ENCODE measurements at places on chromosomes 6 and 20.

DNA sequence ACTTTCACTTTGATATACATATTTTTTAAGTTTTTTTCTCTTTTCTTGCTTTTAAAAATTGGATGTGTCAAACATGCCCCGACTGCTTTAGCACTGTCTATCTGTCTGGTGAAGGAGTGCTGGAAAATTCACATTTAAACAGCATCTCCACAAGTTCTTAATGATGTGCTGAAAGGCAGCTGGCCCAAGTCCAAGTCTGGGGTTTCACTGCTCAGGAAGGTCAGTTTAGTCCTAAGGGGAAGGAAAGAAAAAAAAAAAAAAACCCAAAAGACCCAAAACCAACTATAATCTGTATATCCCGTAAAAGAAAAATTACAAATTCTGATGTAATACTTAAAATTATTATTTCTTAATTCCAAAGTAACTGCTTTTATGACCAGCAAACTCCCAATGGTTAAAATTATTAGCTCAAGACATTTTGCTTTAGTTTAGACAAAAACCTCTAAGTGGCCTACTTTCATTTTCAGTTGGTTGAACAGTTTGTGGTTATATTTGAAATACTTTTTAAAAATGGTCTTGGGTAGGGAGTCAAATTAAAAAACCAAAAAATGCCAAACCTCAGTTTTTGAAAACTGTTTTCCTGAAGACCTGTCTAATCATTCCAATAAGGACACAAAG is 79.5 kb upstream of the PREP start:
- DNase-seq: no peak

DNA sequence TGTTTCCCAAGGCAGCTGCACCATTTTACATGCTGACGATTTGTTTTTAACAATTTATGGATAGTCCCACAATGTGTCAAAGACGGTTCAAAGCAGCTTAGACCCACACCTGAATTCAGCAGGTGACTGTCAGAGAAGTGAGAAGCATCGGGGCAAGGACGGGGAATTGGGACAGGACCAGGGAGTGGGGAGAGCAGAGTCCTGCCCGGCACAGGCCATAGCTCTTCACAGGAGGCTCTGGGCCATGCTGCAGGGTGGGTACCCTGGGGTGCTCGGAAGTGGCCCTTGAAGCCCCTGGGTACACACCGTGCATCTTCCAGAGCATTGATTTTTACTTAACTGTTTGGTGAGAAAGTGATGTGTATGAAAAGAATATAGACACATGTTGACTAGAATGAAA is 33.2 kb upstream of the PHACTR3 start:
- DNase-seq: no peak

GRCh38 chr6:69280858-69281257 is 516.0 kb downstream of the LMBRD1 start:
- DNase-seq: no peak

DNA sequence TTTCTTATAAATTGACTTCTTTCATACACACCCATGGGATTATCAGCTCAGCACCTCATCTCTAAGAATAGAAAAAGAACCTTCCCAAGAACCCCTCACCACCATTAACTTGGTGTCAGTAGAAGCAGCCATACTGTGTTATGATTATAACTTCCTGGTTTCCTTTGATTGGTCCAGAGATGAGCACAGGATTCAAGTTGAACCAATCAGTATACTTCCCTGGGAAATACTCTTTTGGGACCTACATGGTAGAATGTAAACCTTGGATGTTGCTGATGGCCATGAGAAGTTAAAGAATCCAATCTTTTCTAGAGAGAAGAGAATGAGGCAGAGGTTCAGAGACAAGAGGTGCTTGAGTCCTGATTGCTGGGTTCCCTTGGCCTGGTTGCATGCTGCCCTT is 190.8 kb downstream of the BMP7 start:
- no peak for DNase-seq

DNA sequence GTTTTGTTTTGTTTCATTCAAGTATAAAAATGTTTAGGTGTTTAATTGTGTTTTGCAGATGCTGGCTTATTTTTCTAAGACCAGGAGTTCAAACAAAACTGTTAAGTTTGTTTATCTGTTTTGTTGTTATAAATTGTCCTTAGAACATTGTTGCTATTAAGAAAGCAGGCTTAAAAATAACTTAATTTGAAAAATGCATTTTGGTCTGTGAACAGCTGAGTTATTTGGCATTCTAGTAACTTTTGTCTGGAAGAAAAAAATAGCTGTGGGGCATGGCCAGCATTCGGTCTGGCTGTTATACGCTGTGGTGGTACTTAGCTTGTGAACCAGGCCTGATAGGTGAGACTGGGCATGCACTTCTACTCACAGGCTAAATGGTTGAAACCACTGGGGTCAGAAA is 37.8 kb downstream of the SLX4IP start:
- DNase-seq: no peak

DNA sequence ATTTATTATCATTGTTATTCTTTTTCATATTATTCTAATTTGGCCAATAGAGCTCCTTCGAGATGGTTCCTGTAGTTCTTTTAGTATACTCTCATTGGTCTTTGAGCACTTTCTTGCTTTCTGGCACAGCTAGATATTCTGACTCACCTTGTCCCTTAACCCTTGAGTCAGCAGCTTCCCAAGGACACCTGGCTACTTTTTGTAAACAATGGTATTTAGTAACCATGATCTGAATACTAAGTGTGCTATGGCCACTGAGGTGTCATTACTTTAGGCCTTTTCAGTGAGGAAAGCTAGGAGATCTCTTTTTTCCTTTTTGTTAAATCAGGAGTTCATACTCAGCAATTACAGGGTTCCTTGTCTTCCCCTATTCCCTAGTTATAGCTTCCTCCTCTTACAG is 126.5 kb upstream of the CITED2 start:
- DNase-seq: no peak

GRCh38 chr20:58389968-58390658 is 1.1 kb downstream of the VAPB start:
- DNase-seq: no peak

DNA sequence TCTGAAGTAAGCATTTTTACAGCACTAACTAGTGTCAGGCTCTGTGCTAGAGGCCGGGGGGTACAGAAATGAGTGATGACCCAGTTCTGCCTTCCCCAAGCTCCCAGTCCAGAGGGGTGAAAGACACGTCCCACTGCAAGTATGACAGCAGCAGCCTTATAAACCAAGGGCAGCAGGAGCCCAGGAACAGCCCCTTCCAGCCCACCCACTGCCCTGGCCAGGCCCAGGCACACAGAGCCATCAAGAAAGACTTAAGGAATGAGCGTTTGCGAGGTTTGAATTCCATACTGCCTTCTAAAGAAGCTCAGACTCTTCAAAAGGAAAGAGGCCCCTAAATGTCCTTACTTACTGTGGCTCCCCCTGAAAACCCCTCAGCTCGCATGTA is 10.0 kb downstream of the TRERF1 start:
- no peak for DNase-seq

DNA sequence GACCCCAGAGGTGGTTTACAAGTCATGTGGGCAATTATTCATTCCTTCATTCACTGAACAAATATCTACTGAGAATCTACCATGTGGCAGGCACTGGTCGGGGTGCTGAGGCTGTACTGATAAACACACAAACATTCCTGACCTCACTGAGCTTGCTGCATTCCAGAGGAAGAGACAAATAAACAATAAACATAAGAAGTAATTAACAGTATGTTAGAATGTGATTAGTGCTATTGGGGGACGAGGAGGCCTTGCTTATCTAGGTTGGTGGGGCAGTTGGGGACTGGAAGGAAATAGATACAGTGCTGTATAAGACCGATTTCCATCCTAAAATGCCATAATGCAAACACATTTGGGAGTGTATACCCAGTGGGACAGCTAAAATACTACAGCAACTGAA is 44.1 kb downstream of the MAK start:
- no peak for DNase-seq

GRCh38 chr6:226516-227073 is 65.7 kb upstream of the DUSP22 start:
- DNase-seq: no peak

GRCh38 chr20:2449386-2449785 is 21.2 kb downstream of the SNRPB start:
- no peak for DNase-seq

- no peak for DNase-seq
Measured at GRCh38 chr20:16747291-16747811, 807 bp upstream of the OTOR start.

GRCh38 chr20:61300709-61301108 is 48.6 kb downstream of the CDH4 start:
- no peak for DNase-seq

GRCh38 chr6:56406276-56407269 is 159.2 kb upstream of the COL21A1 start:
- no peak for DNase-seq

- DNase-seq: no peak
Measured at GRCh38 chr6:97876711-97877110, 593.7 kb upstream of the MMS22L start.

DNA sequence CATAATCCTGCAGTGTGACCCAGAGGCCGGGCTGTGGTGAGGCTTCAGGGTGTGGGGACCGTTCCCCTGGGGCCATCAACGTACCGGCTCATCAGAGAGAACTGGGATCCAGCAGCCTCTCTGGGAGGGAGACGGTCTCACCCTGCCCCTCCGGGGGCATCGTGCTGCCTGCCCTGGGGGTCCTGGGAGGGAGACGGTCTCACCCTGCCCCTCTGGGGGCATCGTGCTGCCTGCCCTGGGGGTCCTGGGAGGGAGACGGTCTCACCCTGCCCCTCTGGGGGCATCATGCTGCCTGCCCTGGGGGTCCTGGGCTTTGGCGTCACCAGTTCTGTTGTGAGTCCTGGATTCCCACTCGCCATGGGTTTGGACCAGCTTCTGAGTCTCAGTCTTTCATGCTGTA is 17.1 kb downstream of the SMOC2 start:
- DNase-seq: no peak

DNA sequence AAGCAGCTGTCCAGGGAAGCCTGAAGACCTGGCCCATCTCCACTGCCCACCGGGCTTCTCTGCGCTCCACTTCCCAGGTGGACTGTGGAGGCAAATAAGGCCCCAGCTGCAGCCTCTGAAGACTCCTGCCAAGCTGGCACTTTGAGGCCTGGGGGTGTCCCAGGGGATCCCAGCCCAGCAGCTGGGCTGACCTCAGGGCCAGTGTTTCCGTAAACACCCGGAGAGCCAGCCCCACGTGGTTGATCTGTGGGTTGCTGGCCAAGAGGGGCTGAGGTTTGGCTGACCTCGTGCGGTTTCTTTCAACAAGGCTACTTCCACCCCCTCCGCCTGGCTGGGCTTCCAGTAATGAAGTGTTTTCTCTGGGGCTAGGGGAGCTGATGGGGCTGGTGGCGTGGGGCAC is 12.4 kb upstream of the CCN5 start:
- no peak for DNase-seq

GRCh38 chr6:35094183-35094582 is 47.0 kb downstream of the TCP11 start:
- DNase-seq: no peak

DNA sequence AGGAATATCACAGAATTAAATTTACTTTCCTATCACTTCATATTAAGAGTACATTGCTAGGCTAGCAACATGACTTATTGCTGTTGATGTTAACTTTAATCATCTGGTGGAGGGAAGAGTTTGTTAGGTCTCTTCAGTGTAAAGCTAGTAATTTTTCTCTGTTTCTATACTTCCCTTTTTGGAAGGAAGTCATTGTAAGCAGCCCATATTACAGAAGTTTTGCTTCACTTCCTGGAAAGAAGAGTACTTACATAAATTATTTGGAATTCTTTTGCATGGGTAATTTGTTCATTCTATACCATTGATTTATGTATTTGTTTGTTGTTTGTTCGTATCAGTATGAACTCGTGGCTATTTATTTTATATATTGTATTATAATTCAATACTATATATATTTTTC is 405.2 kb downstream of the RFPL4B start:
- no peak for DNase-seq

DNA sequence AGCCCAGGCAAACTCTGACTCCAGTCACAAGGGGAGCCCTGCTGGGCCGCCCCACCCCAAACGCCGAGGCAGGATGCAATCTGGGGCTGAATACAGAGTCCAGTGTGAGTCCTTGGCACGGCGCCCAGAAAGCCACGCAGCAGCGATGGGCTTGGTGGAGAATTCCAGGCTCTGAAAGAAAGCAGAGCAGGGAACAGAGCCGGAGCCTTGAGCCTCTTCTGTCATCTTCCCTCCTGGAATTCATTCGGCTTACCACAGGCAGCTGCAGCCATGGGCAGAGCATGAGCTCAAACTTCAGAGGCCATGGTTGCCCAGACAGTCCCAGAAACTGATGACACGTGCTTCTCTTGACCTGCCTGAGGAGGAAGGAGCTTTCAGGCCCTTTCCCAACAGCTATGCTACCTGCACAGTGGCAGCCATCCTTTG is 441.1 kb upstream of the JARID2 start:
- no peak for DNase-seq

GRCh38 chr20:54608039-54608745 is 132.8 kb downstream of the DOK5 start:
- no peak for DNase-seq

GRCh38 chr6:148389917-148390316 is 47.3 kb downstream of the SASH1 start:
- DNase-seq: no peak

DNA sequence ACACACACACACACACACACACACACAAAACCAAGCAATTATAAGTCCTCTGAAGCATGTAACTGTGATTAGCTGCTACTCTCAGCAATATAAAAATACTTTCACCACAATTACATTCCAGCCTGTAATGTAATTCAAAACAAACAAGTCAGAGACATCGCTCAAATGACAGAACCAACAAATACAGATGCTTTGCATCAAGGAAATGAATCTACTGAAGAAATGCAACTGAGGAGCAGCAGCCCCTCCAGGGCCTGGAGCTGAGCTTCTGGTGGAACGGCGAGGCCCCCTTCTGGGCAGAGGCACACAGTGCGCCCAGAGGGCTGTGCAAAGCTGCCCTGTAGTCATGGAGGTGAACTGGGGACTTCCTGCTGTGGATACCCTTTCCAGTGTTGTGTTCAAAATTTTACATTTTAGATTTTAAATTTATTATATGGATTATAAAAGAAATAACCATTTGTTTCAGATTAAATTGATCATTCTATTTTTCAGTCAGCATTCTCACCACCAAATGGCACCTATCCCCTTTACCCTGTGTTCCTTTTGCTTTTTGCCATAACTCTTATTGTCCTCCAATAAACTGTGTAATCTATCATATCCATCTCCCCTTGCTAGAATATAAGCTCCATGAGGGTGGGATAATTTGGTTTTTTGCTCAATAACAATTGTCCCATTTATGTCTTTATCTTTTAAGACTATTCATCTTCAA is 23.2 kb downstream of the ADAT2 start:
- DNase-seq: peak; percentile 64

GRCh38 chr6:4055420-4056041 is 23.4 kb downstream of the FAM217A start:
- DNase-seq: no peak

GRCh38 chr6:155125906-155126305 is 130.8 kb downstream of the TIAM2 start:
- DNase-seq: no peak

GRCh38 chr20:25685276-25686080 is 11.2 kb downstream of the ZNF337 start:
- no peak for DNase-seq

Measured in HL-60 (cell line).